ENCODE measurements at places on chromosomes 6 and 20.

- DNase-seq: no peak
These were observed 169.4 kb downstream of the SYNDIG1 start for GRCh38 chr20:24638591-24639548.

DNA sequence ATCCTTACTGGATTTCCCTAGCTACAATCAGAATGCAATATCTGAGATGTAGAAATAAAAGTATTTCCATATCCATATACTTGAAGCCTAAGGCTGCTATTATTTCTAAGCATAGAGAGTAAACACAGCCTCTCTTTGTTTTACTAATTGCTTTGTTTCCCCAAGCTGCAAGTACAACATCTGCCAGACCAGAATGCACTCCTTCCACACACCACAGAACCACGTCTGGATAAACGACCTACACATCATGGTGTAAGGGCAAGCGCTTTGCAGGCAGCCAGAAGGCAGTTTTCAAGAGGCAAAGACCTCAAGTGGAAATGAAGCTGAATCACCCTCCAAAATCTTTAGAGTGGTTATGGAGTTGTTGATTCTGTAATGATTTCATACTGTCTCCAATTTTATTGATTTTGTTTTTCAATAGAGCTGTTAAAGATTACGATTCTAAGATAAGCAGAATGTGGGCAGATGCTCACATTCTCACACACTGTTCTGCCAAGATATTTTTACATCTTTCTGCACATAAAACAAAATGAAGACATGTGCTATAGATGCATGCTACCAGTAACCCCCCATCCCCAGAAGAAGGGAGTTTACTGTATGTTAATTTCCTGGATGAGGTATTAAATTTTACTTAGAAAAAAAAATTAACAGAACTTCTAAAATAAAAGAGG is 88.8 kb downstream of the THEMIS start:
- DNase-seq: peak; percentile 31

DNA sequence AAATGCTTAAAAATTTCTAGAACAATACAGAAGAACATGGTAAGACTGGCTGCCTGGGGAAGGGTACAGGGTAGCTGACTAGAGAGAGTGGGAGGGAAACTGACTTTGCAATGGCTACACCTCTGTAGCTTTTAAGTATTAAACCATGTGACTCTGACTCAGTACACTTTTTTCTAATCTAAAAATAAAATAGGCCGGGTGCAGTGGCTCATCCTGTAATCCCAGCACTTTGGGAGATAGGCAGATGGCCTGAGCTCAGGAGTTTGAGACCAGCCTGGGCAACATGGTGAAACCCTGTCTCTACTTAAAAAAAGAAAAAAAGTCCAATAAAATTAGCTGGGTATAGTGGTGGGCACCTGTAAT is 18.5 kb downstream of the ATP9A start:
- no peak for DNase-seq

- peak; percentile 81 for DNase-seq
These were observed 2.6 kb downstream of the TFEB start for GRCh38 chr6:41732591-41733359.

DNA sequence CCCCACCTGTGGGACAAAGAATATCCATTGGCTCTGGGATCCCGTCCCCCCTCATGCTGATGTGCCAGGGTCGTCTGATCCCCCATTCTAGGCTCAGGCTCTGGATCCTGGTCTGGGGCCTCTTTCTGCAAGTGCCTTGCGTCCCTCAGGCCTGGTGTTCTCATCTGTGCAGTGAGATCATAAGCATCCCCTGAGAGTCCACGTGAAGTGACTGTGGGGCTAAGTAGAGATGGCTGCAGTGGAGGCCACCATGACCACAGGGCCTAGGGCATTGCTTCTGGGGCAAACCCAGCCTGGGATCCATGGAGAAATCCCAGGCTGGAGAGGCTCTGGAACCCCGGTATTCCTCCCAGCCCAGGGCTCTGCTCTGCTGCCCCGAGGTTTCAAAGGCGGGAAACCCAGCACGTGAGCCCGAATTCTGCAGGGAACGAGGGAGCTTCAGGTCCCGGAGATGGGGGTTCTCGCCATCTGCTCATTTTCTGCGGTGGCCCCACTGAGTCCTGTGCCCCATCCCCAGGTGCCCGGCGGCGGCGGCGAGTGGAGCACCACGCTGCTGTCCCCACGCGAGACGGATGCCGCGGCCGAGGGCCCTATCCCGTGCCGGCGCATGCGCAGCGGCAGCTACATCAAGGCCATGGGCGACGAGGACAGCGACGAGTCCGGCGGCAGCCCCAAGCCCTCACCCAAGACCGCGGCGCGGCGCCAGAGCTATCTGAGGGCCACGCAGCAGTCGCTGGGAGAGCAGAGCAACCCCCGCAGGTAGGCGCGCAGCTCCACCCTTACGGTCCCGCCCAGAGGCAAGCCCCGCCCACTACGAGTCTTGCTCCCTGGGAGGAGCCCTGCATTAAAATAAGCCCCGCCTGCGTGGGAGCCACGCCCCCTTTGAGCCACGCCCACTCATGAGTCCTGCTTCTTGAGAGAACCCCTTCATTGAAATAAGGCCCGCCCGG is 105.5 kb upstream of the MYL9 start:
- DNase-seq: no peak

DNA sequence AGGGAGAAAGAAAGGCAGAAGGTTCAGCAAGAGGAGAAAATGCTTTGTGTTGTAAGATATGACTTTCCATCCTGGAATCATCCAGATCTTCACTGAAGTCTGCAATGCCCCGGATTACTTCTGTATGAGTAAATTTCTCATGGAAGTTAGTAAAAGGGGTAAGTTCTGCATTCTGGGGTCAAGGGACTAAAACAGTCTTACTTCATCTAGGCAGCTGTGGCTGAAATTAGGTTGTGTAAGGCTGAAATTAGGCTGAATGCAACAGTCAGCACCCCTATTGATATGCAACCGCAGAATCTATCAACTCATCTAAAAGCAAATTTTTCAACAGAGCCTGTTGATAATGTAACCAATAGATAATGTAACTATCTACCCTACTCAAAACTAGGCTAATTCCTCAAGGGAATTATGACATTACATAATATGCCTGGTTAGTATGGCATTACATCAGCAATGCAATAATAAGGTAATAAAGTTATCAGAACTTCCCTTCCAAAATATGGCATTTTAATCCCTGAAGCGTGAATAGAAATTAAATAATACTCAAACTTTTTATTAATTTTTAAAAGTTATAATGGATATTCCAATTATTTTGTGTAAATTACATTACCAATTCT is 671.7 kb upstream of the CITED2 start:
- no peak for DNase-seq

- no peak for DNase-seq
These were observed 504.9 kb upstream of the MARCKS start for GRCh38 chr6:113352029-113352801.

GRCh38 chr20:20051767-20052073 is 546 bp downstream of the CRNKL1 start:
- DNase-seq: no peak

- no peak for DNase-seq
These were observed 60.4 kb upstream of the GFRAL start for GRCh38 chr6:55266896-55267295.

- peak; percentile 54 for DNase-seq
These were observed 24.9 kb upstream of the IER3 start for GRCh38 chr6:30769088-30769852.

GRCh38 chr6:14200047-14200446 is 82.5 kb downstream of the CD83 start:
- DNase-seq: no peak

- peak; percentile 62 for DNase-seq
These were observed 104.3 kb upstream of the BEND6 start for GRCh38 chr6:56850626-56851025.

DNA sequence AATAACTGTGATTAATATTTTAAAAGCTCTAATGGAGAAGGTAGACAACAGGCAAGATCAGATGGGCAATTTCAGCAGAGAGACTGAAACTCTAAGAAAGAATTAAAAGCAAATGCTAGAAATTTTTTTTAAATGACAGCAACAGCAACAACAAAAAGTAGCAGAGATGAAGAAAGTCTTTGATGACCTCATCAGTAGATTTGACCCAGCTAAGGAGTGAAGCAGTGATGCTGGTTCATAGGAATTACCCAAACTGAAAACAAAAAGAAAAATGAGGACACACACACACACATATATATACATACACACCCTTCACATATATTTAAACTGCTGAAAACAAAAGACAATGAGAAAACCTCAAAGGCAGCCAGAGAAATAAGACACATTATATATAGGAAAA is 197.6 kb upstream of the ARID1B start:
- DNase-seq: no peak

DNA sequence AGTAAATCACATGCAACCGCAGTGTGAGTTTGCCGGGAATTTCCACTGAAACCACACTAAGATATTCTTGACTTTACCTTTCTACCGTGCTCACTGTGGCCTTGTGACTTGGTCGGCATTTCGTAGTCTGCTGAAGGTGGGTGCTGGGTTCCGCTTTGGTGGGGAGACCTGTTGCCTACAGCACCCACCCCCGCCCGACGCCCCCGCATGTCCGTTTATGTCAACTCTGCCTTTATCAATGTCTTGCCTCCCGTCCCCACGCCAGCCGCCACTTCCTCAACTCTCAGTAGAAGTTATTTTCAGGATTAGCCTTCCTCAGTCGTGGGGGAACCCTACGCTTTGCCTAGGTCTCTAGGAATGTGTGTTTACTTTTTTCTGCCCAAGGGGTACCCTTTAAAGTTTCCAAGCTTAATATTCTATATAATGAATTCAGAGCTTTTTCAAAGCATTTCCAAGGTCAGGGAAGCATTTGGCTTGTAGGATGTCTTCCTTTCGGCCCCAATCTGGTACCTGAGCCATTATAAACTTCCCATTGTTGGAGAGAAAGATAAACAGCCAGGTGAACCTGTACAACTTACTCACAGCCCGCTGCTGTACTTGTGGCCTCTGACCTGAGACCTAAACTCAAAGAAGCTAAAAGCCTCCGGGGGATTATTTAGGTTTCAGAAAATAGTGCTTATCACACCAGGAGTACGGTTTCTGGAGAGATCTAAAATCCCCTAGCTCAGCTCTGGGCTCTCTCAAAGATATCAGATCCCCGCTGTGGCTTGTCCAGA is 54.2 kb downstream of the TBC1D7 start:
- DNase-seq: peak; percentile 59

DNA sequence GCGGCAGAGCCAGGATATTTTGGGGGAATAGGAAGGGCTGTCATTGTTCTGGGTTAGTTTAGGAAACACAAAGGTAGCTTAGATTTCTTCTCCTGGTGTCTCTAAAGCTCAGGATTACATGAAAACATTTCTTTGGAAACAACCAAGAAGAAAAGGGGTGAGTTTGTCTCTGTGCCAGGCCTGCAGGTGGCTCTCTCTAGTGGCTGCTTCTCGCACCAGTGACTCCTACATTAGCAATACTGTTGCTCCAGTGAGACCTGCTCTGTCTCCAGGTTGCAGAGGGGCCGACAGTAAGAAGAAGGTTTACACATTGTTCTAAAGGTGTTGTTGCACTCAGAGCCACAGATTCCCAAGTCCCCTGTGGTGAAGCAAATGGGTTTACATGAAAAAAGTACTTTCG is 104.6 kb upstream of the GLP1R start:
- DNase-seq: no peak

GRCh38 chr20:21162631-21163030 is 36.7 kb downstream of the KIZ start:
- DNase-seq: no peak

DNA sequence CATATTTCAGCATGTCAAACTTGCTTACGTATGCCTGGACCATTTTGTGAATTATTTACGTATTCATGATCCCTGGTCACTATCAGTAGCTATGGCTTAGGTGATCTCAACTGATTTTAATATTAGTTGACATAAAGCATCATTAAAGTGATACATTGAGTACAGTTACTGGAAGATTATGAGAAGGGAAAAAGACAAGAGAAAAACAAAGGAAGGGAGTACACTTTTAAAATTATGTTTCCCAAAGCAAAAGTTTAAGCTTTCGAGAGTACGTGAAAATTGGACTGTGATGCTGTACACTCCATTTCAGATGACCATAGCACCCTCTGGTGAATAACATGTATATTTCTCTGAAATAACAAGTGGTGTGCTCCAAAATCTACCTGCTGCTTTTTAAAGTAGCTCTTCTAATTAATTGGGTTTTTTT is 215.0 kb upstream of the HSF2 start:
- peak; percentile 51 for DNase-seq

- no peak for DNase-seq
These were observed 175.9 kb downstream of the SOX4 start for GRCh38 chr6:21769405-21769861.

DNA sequence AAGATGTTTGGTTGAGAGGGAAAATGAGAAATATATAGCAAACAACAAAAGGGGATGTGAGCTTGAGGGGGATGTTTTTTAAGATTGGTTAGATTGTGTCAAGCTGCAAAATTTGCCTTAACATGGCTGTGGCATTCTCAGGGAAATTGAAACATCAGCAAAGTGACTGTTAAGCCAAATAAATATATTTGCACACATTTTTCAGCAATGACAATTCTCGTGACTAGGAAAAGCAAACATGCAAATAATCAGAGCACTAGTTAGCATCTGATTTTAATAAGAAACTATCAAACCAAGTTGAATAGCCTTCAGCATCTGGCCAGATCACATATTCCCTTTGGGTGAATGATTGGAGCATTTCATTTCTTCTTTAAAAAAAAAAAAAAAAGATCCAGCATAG is 262.8 kb downstream of the TBC1D7 start:
- DNase-seq: no peak

- peak; percentile 23 for DNase-seq
These were observed 1192.4 kb upstream of the CITED2 start for GRCh38 chr6:140566781-140567277.

DNA sequence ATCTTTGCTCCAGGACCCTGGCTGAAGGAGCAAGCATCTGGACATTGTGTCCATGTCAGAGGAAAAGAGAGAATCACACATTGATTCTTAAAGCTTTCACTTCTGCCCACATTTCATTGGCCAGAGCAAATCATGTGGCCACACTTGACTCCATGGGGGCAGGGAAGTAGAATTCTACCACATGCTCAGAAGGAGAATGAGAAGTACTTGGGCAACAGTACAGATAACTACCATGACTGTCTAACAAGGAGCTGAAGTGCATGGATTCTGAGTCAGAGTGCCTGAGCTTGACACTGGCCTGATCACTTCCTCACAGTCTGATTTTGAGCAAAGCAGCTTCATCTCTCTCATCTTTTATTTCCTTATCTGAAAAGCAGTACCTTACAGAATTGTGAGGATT is 38.6 kb downstream of the GHRH start:
- DNase-seq: peak; percentile 62

- DNase-seq: no peak
These were observed 24.4 kb downstream of the TMEM181 start for GRCh38 chr6:158584236-158584651.

GRCh38 chr6:112038268-112038667 is 15.6 kb upstream of the CCN6 start:
- DNase-seq: no peak

DNA sequence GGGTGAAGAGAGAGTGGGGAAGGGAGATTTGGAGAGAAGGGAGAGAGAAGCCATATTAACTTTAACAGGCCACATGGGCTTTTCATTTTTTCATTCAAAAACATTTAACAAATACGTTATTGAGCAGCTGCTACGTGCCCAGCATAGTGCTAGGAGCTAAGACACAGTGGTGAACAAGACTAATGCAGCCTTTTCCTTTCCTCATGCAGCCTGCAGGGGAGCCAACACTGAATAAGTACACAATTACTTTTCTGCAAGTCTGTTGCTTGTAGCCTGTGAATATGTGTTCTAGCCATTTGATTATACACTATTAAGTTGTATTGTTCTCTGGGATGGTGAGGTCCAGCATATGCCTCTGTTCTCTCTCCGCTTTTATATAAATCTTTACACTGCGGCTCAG is 1.9 kb upstream of the BLOC1S5 start:
- no peak for DNase-seq
